ENCODE measurements at places on chromosomes 12 and 14.

DNA sequence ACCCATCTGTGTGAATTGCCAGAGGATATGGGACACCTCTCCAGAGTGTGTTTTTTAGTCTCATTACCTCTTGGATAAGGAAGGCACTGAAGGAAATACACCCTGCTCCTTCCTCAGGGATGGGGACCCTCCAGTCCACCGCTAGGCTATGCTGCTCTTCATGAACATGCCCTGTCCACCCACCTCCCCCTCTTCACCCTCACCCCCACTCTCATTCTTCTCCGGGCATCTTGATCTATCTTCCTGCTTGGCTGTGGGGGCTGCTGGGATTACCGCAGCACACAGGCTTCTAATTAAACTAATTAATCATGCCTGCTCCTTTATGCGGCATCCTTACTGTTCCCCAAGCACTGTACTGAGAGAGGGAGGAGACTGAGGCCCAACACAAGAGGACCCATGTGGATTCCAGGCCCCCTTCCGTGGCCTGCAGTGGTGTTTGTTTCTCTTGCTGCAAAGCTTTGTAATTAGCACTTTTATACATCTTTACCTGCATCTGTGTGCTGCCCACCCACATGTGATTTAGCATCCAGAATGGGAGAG lies 7.6 kb upstream of the PDE1B start:
- DNase-seq, result no peak

- no peak for DNase-seq
Measured at GRCh38 chr12:107642240-107642639, 43.4 kb upstream of the PWP1 start.

DNA sequence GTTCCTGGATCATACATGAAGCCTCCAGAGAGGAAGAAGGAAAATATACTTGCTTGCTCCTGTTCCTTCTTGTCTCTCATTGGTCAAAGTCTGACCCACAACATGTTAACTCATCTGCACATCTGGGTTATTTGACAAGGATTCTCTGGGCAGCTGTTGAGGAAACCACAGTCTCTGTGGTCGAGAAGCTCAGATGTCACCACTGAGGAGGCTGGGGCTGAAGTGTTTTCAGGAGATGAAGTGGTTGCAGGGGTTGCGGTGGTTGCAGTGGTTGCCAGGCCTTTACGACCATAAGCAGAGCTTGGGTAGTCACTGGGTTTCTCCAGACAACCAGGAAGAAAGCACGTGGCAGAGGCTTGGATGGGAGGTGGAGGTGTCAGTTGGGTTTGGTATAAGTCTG lies 265.0 kb upstream of the LRIG3 start:
- DNase-seq, result no peak

DNA sequence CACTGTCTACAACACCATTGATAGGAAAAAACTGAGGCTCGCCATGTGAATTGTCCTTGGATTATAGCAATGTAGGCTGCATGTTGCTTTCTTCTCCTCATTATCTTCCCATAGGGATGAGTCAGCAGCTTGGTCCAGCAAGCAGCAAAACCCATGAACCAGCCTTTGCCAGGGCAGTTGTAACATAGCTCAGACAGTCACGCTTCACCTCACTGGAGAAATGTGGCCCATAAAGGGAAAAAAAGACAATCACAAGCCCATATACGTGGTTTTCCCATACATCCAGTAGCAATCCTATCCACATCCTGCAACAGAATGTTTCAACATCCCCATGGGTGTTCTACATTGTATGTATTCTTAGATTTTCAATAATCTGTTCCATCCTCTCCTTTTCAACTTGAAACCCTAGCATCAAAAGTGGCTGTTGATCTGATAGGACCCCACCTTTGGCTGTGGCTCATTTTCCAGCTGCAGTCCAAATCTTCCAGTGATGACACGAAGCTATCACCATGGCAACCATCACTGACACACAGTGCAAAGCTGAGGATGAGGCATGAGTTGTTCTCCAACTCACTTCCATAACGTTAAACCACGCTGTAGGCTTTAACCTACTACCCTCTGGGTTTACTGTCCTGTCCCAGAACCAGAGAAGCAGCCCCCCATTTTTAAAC lies 34.0 kb downstream of the GRIN2B start:
- no peak for DNase-seq

DNA sequence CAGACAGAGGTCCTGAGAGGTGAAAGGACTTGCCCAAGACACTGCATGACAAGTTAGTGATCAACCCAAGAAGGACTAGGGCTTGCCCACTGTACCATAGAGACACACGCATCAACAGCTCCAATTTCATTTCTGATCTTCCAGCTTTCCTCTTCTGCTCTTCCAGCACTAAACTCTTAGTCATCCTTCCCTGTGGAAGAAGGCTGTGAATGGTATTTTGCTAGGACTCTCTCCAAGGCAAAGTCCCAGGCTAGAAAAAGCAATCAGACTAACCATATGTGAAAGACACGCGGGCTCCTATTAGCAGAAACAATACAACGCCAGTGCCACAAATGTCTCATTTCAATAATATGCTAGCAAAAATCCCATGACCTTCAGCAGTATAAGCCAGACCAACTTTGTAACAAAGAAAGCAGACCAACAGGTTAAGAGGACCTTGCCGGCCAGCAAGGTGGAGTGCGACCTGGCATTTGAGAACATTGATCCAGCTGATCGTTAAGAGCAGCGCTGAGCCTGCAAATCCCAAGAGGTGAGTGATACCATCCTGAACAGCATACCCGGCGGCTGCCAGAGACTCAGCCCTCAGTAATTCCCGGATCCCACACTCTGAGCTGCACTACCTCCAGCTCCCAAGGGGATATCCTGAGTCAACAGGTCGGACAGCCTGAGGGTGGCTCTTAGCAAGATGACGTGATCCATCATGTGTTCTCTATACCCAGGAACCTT lies 132.5 kb downstream of the FOXN3 start:
- DNase-seq, result no peak

GRCh38 chr14:85061256-85061655 lies 468.7 kb upstream of the FLRT2 start:
- DNase-seq, result no peak

GRCh38 chr12:64670019-64670418 lies 59.7 kb downstream of the RASSF3 start:
- no peak for DNase-seq

Measured in Ammon's horn (tissue), 1 donor.